ENCODE measurements at places on chromosomes 5 and 9. TPM values are rescaled to one million over a fixed set of nuclear protein-coding genes. Genes with fewer than 3 reads are reported as not detected.

The SGCD gene
- total RNA-seq = 11.0 TPM

DNA sequence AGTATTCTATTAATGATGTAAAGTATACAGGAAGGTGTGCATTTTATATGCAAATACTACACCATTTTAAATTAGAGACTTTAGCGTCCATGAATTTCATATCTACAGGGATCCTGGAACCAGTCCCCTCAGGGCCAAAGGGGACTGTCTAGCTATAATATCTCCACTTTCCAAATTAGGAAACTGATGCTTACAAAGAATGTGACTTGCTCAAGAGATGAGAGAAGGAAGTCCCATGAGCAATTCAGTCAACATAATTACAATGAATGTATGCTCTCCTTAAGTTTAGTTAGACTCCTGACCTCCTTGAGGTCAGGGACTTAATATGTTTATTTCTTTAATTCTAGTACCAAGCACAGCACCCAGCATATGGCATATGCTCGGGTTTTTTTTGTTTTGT, 23.7 kb downstream of the NIPBL start:
- H3K36me3 ChIP-seq = no peaks in the 10 kb centered on the region
- no peaks in the 10 kb centered on the region for H3K4me1 ChIP-seq
- no peak overlapping the region for H3K4me3 ChIP-seq
- H3K27me3 ChIP-seq = no peaks in the 10 kb centered on the region
- no peak overlapping the region for H3K27ac ChIP-seq

GRCh38 chr5:71013575-71013974, 11.6 kb downstream of the NAIP start:
- H3K4me1 ChIP-seq = no peaks in the 10 kb centered on the region
- no peak overlapping the region for H3K4me3 ChIP-seq
- DNase-seq = no peak

DNA sequence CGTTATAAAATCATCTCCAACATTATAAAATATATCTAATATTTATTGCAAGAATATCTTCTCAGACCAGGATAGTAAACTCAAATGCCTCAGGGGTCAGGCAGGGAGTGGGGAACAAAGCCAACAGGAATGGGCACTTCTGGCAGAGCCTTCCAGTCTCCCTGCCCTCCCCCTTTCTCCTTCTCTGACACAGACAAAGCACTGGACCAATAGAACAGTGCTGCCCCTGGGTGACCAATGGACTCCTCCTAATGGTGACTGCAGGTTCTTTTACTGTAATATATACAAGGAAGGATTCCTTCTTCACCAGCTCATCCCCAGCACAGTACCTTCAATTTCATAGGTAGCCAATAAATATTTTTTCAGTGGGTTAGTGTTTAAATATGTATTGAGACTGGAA, 31.1 kb upstream of the MAMDC2 start:
- no peak overlapping the region for H3K4me3 ChIP-seq
- no peaks in the 10 kb centered on the region for H3K36me3 ChIP-seq
- no peak overlapping the region for H3K27ac ChIP-seq
- no peak for DNase-seq
- no peaks in the 10 kb centered on the region for H3K4me1 ChIP-seq

DNA sequence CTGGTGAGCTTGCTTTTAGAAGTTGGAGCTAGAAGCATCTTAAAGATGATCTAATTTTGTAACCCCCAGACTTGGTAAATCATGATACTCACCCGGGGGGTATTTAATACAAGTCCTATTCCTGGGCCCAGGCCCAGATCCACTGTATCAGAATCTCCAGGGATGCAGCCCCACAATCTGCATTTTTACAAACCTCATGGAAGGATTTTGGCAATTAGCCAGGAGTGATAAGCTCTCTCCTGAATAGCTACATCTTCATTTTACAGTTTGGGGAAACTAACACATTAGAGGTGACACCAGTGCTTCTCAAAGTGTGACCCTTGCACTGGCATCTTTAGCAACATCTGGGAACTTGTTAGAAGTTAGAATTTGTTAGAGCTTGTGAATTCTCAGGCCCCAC, 31.2 kb upstream of the OTP start:
- H3K27ac ChIP-seq = no peak overlapping the region
- no peak overlapping the region for H3K4me3 ChIP-seq
- H3K27me3 ChIP-seq = no peaks in the 10 kb centered on the region

The HBEGF gene
- total RNA-seq = 13.0 TPM

DNA sequence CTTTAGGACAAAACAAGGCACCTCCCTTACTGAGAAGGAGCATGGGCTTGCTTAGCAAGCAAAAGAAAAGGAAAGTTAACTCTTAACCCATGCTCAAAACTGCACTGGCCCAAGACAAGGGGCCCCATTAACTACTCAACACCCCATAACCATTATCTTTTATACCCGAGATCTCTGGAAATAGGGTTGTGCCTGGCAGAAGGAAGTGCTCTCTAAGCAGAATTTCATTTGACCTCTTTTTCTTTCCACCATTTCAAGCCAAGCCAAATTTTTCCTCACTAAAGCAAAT, 167.2 kb downstream of the RASEF start:
- no peak overlapping the region for H3K27ac ChIP-seq
- no peaks in the 10 kb centered on the region for H3K4me1 ChIP-seq
- H3K4me3 ChIP-seq = no peak overlapping the region

The IL31RA gene
- 0.09 TPM for total RNA-seq

GRCh38 chr9:129547063-129547462, 73.8 kb downstream of the C9orf50 start:
- H3K27me3 ChIP-seq = no peaks in the 10 kb centered on the region
- H3K4me3 ChIP-seq = no peak overlapping the region
- H3K36me3 ChIP-seq = no peaks in the 10 kb centered on the region
- H3K27ac ChIP-seq = no peak overlapping the region
